ENCODE measurements at places on chromosomes 1 and 21.

GRCh38 chr1:8155528-8156186 is 129.5 kb upstream of the ERRFI1 start:
- no peak for DNase-seq

GRCh38 chr1:116991171-116991845 is 10.3 kb upstream of the CD101 start:
- DNase-seq, result no peak

DNA sequence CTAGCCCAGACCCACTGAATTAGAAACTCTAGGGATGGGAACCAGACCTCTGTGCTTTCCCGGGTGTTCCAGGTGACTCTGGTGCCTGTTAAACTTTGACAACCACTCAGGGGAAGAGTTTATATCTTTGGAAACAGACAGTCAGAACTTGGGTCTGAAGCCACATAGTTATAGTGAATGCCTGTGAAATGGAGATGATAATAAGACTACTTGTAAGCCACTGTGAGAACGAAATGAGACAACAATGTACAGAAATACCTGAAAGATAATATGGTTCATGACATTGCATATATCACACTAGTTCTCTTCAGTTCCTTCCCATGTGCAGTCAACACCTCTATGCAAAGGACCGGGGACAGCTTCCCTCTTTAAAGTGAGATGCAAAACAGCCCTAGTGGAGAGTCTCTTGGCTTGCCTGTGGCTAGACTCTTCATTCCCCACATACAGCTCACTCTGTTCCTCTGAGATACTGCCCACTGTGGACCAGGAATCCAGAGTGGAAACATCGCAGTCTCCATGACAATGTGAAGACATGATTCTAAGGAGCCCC is 287.5 kb downstream of the ASTN1 start:
- no peak for DNase-seq

GRCh38 chr1:214476229-214476985 is 75.0 kb downstream of the PTPN14 start:
- no peak for DNase-seq

GRCh38 chr1:155277902-155278688 is 832 bp downstream of the HCN3 start:
- no peak for DNase-seq

DNA sequence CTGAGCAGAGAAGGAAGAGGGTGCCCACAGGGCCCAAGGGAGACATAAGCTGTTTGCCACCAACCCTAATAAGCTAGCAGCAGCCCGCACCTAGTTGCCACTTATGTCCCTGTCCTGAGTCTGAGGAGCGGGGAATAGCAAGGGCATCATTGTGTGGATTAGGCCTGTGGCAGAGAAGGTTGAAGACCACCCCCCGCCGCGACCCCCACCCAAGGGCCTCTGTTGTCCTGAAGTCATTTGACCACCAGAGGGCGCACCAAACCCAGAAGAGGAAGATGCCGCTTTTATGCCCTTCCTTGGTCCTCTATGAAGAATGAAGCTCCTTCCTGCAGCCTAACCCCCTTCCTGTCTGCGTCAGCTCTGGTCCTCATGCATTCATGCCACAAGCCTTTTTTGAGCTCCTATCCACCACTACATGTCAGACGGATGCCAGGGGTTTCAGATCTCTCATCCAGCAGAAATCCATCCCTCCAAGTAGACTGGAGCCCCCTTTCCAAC is 16.6 kb downstream of the RHBG start:
- DNase-seq, result peak; percentile 82

GRCh38 chr21:46326110-46326703 is 2.3 kb downstream of the PCNT start:
- DNase-seq, result no peak

- no peak for DNase-seq
Measured at GRCh38 chr1:39128126-39128525, 76.4 kb upstream of the MACF1 start.

GRCh38 chr1:116265931-116266863 is 106.8 kb upstream of the ATP1A1 start:
- no peak for DNase-seq
